ENCODE measurements at places on chromosomes 1 and 21.

GRCh38 chr1:30868833-30869435 lies 39.6 kb downstream of the SDC3 start:
- peak; percentile 68 for DNase-seq

- DNase-seq, result no peak
Observed at GRCh38 chr1:101971304-101971703, 25.4 kb downstream of the OLFM3 start.

DNA sequence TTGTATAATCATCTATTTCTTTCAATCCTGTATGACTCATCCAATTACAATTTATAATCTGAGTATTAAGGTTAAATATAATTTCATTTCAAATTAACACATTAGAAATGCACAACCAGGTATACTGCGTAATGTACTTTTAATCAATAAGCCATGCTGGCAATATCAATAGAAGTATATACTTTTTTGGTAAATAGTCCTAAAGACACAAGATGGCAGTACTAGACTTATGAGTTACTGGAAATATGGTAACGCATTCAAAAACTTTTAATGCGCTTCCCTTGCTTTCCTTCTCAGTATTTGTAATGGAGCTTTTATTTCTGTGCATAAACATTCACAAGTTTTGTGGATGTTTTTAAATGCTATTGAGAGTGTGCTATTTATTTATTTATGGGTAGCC lies 1162.0 kb upstream of the TMPRSS15 start:
- DNase-seq, result no peak

- DNase-seq, result no peak
Observed at GRCh38 chr21:46472246-46472645, 13.6 kb downstream of the DIP2A start.

DNA sequence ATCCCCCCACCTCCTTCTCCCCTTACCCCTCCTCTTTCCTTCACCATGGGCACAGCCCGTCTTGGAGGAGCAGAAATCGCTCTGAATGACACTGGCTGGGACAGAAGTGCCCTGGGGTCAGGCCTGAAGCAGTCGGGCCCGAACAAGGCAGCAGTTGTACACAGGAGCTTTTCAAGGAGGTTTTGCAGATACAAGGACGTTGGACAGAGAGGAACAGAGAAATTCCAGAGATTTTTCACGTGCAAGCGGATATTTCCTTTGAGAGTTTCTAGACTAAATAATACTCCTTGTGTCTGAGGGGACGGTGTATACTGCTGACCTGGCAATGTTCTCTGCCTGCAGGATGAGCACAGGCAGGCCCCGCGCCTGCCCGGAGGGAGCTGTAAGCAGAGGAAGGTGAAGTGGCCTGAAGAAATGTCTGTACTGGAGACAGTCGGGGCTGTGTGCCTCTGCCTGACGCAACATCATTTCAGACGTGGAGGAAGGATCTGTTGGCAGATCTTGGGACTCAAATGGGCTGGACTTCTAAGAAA lies 95.3 kb upstream of the SLC25A33 start:
- DNase-seq, result no peak

GRCh38 chr1:54108156-54108555 lies 44.6 kb downstream of the CDCP2 start:
- DNase-seq, result no peak

GRCh38 chr1:147781056-147781471 lies 20.7 kb upstream of the GJA5 start:
- DNase-seq, result no peak

- DNase-seq, result no peak
Observed at GRCh38 chr1:13652238-13652637, 47.8 kb upstream of the PRDM2 start.

DNA sequence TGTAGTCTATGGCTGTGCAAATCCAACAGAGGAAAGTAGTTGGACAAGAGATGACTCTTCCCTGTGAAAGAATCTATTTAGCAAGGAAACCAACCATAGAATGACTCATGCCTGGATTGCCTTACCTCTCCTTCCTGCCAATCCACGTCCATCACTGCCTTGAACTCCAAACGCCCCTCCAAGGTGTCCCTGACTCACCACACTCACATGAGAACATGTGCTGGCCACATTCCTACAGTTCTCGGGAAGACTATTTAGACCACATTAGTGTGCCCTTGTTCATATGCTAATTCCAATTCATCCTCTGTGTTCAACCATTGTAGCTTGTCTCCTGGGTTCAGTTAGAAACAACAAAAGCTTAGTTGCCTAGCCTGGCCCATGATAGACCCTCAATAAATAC lies 157.3 kb downstream of the SLC30A10 start:
- DNase-seq, result no peak

- no peak for DNase-seq
Observed at GRCh38 chr1:8902765-8903164, 24.3 kb upstream of the ENO1 start.

DNA sequence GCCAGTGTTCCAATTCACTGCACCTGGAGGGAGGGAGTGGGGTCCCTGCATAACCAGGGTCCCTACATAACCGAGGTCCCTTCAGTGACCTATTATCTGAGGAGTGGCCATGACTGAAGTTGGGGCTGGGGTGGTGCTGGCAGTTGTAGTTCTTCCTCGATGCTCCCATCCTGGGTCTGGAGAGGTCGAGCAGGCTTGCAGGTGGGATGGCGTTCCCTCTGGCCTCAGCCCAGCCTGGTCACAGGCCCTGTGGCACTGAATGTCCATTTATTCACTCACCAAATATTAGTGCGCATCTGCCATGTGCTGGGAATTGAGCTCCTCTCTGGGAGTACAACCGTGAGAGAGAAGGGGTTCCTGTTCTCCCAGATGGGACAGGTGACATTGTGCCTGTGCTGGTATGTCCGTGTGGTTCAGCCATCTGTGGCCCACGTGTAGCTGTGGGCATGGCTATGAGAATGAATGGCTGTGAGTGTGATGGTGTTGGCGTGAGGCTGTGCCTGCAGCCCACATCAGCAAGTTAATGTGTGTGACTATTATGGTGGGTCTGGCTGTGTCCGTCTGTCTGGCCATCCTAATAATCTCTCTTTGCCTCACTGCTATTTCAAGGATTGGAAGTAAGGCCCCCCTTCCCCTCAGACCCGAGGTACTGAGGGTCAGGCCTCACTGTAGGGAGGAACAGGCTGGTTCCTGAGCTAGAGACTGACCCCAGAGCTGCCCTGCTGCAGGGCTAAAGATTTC lies 3.9 kb upstream of the SLC6A9 start:
- no peak for DNase-seq

- no peak for DNase-seq
Observed at GRCh38 chr1:215321802-215322201, 239.3 kb downstream of the KCNK2 start.

GRCh38 chr1:147919896-147920295 lies 8.3 kb upstream of the GPR89B start:
- no peak for DNase-seq

DNA sequence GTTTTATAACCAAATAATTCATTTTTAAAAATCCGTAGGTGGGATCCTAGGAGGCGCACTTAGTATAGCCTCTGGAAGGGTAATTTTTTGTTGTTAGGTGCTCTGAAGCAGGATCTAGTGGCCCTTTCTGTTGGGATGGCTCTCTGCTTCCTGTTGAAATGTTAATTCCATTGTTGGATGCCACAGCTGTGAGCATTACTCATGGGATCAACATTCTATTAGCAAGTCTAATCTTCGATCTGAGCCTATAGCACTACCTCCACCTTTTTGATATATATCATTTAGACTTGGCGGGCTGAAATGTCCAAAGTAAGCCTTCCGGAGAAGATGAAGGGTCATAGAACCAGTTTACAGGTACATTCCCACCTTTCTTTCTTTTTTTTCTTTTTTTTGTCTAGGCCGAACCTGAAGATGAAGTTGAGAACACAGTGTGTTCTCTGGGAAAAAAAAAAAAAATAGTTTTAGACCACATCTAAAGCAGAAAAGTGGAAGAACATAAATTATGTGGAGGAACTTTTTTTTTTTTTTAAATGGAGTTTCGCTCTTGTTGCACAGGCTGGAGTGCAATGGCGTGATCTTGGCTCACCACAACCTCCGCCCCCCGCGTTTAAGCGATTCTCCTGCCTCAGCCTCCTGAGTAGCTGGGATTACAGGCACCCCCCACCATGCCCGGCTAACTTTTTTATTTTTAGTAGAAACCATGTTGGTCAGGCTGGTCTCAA lies 1.4 kb downstream of the CXADR start:
- DNase-seq, result no peak

DNA sequence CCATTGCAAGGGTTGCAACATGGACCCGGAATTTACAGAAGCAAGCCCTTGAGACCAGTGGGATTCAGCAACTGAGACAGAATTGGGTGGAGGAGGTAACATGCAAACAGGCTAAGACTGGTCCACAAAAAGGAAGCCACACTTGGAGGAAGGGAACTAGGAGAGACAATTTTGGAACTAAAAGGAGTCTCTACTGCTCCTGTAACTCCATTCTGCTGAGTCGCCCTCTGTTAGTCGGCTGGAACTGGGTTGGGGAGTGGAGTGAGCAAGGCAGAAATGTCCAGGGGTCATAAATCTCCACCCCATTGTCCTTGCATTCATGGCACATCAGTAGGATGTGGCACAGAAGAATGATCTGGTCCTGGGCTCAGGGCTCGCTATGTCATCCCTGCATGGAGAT lies 5.1 kb downstream of the LAMB3 start:
- no peak for DNase-seq

GRCh38 chr1:234891427-234891826 lies 237.2 kb downstream of the TOMM20 start:
- no peak for DNase-seq

GRCh38 chr1:162373541-162374260 lies 3.0 kb downstream of the SPATA46 start:
- no peak for DNase-seq

All from HL-60 (cell line).